ENCODE measurements at places on chromosomes 2 and 18. TPM values are rescaled to one million over a fixed set of nuclear protein-coding genes. Genes with fewer than 3 reads are reported as not detected.

GRCh38 chr2:3522961-3523421 is 3.7 kb upstream of the ADI1 start:
- DNase-seq = no peak

DNA sequence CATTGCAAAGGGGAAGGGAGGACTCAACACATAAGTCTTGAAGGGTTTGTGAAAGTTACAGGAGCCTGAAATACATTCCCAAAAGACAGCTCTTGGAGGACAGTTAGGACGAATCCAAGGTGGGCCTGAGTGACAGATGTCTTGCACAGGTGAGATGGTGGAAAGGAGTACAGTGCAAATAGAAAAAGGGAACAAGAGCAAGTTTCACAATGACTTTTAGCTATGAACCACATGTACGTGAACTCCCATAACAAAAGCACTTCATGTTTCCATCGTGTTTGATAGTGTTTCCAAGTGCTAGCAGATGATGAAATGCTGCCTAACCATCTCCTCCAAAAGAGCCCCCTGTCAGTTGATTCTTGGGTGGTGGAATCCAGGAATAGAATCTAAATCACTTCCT is 1.8 kb downstream of the IL18RAP start:
- DNase-seq = no peak

Gene NOL4
- 11.5 TPM for total RNA-seq

GRCh38 chr2:229443546-229444268 is 172.6 kb upstream of the PID1 start:
- no peak for DNase-seq
